Fibroblast of lung (primary cell): ENCODE measurements at places on chromosomes 16 and 17. TPM values are rescaled to one million over a fixed set of nuclear protein-coding genes. Genes with fewer than 3 reads are reported as not detected.

DNA sequence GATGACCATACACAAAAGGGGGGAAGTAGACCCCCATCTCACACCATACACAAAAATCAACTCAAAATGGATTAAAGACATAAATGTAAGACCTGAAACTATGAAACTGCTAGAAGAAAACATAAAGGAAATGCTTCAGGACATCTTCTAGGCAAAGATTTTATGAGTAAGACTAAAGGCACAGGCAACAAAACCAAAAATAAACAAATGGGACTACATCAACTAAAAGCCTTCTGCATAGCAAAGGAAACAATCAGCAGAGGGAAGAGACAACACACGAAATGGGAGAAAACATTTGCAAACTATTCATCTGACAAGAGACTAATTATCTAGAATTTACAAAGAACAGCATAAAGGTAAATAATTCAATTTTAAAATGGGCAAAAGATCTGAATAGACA, 152.1 kb downstream of the AXIN2 start:
- DNase-seq, result no peak
- no peaks in the 10 kb centered on the region for H3K27me3 ChIP-seq
- H3K4me1 ChIP-seq, result no peaks in the 10 kb centered on the region
- no peaks in the 10 kb centered on the region for H3K36me3 ChIP-seq

DNA sequence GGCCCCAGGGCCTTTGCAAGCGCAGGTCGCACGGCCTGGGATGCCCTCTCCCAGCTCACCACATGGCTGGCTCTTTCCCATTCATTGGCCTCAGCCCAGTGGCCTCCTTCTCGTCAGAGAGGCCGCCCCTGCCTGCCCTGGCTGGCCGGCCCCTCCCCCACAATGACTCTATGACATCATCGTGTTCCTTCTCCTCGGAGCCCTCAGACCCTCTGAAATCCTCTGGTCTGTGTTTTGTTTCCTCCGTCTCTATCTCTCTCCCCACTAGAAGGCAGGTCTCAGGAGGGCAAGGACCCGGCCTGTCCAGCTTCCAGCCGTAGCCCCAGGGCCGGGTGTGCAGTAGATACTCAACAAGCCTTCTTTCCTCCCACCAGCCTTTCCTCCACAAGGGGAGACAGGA, 164.8 kb upstream of the FOXF1 start:
- no peaks in the 10 kb centered on the region for H3K27me3 ChIP-seq
- no peak overlapping the region for H3K27ac ChIP-seq
- no peak for DNase-seq
- peaks cover 12% of the 10 kb centered on the region for H3K4me1 ChIP-seq
- H3K4me3 ChIP-seq, result no peak overlapping the region

GRCh38 chr17:31321481-31321880, at the start of gene EVI2A:
TSS of gene EVI2A (minus strand) at chr17:31321622. CDS start at chr17:31319013, 2,609 bp downstream.
- DNase-seq, result peak; percentile 76
- H3K27ac ChIP-seq, result peak within 1 kb of the TSS; percentile 35
- no peaks in the 10 kb centered on the region for H3K4me1 ChIP-seq

- peaks cover 30% of the 10 kb centered on the region for H3K36me3 ChIP-seq
- H3K4me1 ChIP-seq, result peaks cover 2% of the 10 kb centered on the region
- no peak overlapping the region for H3K4me3 ChIP-seq
- DNase-seq, result peak; percentile 28
Measured at GRCh38 chr17:18278867-18279266, 18.4 kb downstream of the MIEF2 start.

GRCh38 chr16:87067836-87068761, 249.1 kb downstream of the C16orf95 start:
- no peak overlapping the region for H3K27ac ChIP-seq
- no peak overlapping the region for H3K4me3 ChIP-seq
- DNase-seq, result no peak
- no peaks in the 10 kb centered on the region for H3K4me1 ChIP-seq
- peaks cover 6% of the 10 kb centered on the region for H3K27me3 ChIP-seq
- no peaks in the 10 kb centered on the region for H3K36me3 ChIP-seq

The TMEM88 gene
- 0.07 TPM in 1 of 2 replicates, not detected in the other for polyA plus RNA-seq

DNA sequence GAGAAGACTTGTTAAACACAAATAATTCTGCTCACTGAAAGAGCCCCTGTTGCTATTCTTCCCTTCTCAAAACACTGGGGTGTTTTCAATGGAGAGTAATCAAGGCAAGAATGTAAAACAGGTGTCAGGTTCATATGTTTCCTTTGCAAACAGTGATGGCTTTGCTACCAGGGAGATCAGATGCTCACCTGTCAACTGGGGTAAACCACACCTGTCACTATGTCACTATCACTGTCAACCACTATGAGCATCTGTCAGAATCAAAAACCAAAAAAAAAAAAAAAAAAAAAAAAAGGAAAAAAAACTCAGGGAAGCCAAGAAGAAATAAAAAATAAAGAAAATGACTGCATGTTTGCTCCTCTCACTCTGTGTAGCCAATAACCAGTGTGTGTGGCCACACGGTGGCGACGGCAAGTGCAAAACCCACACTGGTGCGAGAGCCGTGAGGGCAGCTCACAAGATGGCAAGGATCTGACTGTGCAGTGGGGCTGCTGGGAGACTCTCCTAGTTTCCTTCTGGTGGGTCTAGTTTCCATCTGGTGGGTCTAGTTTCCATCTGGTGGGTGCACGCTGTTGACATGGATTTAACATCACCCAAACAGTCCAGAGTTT, 22.7 kb downstream of the USP22 start:
- no peaks in the 10 kb centered on the region for H3K27me3 ChIP-seq
- peaks cover 47% of the 10 kb centered on the region for H3K36me3 ChIP-seq
- no peak for DNase-seq
- H3K4me3 ChIP-seq, result no peak overlapping the region
- no peak overlapping the region for H3K27ac ChIP-seq
- H3K4me1 ChIP-seq, result peaks cover 11% of the 10 kb centered on the region

The GPR142 gene
- not detected in 2 replicates for polyA plus RNA-seq

The OTOP2 gene
- not detected in 2 replicates for polyA plus RNA-seq

GRCh38 chr16:89048090-89048725, 45.4 kb upstream of the ACSF3 start:
- no peak overlapping the region for H3K27ac ChIP-seq
- no peak for DNase-seq

GRCh38 chr17:39923836-39924690, 3.3 kb downstream of the ORMDL3 start:
- no peak for DNase-seq
- no peaks in the 10 kb centered on the region for H3K27me3 ChIP-seq
- peaks cover 22% of the 10 kb centered on the region for H3K36me3 ChIP-seq
- H3K4me3 ChIP-seq, result no peak overlapping the region
- H3K27ac ChIP-seq, result peak overlapping the region; percentile 36
- H3K4me1 ChIP-seq, result peaks cover 30% of the 10 kb centered on the region

- no peak overlapping the region for H3K27ac ChIP-seq
- H3K36me3 ChIP-seq, result no peaks in the 10 kb centered on the region
- DNase-seq, result no peak
- no peaks in the 10 kb centered on the region for H3K27me3 ChIP-seq
- no peaks in the 10 kb centered on the region for H3K4me1 ChIP-seq
Measured at GRCh38 chr17:74146196-74146595, 57.3 kb upstream of the RPL38 start.

GRCh38 chr17:691423-691822, 23.2 kb downstream of the VPS53 start:
- H3K4me3 ChIP-seq, result no peak overlapping the region
- peak overlapping the region; percentile 89 for H3K27ac ChIP-seq
- DNase-seq, result no peak
- peaks cover 33% of the 10 kb centered on the region for H3K4me1 ChIP-seq
